ENCODE measurements at places on chromosomes 5 and 9.

GRCh38 chr5:58497921-58498320 lies 6.7 kb downstream of the GAPT start:
- DNase-seq, result no peak

DNA sequence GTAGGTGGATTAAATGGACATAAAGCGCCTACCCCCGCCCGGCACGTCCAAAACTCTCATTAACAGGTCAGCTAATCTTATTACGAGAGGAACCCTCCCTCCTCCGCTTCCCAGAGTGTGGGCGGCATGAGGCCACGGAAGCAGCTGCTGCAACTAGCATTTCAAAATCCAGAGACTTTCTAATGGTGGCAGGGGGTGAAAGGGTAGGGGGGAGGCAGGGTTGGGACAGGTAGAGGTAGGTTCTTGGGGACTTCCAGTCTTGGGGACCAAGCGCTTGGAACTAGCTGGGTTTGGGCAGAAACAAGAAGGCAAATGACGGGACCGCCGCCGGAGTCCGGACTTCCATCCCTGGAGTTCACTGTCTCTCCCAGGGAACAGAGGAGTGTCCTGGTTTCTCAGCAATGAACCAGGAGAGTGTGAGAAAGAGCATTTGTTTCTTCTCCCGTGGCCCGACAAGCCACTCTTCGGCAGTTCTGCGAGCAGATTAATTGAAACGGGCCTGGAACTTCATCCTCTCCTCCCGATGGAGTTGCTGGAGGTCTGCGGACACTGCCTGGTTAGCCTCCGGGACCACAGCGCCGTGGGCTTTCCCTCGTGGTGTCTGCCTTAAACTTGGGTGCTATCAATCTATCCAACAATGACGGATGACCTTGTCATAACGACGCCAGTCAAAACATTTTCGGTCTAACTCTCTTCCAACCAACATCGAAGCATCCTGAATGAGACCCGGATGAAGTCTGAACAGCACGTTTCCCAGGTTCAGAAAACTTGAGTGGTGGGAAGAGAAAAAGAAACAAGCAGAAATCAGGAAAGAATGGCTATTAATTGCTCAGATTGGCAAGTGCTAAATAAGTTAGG lies 1.6 kb upstream of the PRDM6 start:
- DNase-seq, result no peak

DNA sequence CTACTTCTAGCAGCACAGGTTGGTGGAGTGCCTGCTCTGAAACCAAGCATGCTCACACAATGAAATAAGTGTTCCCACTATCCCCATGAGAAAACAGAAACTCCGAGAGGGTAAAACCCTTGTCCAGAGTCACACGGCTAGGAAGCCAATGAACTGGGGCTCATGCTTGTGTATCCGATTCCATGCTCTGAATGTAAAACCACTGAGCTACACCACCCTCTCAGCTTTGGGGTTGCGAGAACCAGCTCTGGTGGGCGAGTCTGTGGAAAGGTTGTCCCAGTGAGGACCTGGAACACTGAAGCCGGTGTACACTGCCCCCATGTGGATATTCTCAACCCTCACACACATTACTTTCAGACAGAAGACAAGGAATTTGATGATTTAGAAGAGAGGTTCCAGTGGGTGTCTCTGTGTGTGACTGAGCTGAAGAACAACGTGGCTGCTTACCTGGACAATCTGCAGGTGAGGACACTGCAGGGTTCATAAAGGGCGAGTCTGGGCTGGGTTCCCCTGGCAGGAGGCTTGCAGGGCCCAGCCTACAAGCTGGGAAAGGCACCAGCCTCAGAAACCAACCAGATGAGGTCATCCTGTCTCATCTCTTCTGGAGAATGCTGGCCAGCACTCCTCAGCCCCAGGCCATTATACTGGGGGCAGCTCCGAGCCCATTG lies 37.4 kb downstream of the ARHGEF37 start:
- DNase-seq, result peak; percentile 86

- no peak for DNase-seq
Observed at GRCh38 chr5:84168841-84169240, 215.8 kb downstream of the EDIL3 start.

DNA sequence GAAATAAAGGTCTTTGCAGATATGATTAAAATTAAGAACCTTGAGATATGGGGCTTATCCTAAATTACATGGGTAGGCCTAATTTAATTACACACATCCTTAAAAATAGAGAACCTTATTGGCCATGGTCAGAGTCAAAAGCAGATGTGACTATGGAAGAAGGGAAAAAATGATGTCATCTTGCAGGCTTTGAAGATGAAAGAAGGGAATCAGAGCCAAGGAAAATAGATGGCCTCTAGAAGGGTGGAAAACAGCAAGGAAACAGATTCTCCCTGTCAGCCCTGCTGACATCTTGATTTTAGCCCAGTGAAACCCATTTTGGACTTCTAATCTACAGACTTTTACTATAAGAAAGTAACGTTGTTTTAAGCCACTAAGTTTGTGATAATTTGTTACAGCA lies 37.6 kb upstream of the KCNN2 start:
- DNase-seq, result no peak

DNA sequence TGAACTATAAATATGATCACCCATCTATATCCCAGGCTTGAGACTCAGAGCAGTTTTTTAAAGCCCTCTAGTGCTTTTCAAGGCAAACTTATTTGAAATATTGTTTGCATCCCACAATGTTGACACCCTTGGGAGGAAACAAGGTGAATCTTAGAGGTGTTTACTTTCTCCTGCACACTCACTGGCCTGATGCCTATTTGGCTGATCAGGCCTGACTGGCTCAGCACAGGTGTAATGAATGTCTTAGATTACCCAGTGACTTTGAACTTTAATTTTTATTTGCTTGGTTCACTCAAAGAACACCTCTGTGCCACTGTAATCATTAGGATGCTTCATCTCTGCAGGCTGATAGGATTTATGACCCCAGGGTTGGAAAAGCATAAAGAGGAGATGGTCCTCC lies 158.3 kb downstream of the KCTD16 start:
- DNase-seq, result no peak

DNA sequence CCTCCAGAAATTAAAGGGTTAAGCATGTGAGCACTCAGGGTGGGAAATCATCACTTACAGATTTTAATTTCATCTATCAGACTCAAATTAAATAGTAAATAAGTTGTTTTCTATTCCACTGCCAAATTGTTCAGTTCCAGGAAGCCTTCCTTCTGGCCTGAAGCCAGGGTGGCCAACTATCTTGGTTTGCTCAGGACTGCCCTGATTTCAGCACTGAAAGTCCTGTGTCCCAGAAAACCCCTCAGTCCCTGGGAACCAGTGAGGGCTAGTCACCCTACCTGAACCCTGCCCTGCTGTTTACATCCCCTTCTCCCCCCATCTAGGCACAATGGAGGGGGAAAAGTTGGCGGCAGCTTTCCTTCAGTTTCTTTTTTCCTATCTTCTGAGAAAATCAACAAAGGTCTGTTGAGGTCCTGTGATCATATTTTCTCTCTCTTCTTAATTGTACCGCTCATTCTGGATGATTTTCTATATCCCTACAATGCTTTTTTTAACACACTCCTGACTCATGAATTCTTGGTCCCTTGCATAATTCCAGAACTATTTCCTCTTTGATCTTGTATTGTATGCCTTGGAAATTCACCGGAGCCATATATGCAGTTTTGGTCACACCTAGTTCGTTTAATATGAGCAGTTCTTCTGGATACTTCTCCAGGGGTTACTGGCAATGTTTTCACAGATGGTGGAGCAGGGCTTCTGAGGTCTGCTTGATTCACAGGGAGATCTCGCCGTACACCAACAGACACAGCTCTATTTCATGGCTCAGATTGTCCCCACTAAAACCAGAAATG lies 103.8 kb downstream of the MAP1B start:
- DNase-seq, result peak; percentile 74

DNA sequence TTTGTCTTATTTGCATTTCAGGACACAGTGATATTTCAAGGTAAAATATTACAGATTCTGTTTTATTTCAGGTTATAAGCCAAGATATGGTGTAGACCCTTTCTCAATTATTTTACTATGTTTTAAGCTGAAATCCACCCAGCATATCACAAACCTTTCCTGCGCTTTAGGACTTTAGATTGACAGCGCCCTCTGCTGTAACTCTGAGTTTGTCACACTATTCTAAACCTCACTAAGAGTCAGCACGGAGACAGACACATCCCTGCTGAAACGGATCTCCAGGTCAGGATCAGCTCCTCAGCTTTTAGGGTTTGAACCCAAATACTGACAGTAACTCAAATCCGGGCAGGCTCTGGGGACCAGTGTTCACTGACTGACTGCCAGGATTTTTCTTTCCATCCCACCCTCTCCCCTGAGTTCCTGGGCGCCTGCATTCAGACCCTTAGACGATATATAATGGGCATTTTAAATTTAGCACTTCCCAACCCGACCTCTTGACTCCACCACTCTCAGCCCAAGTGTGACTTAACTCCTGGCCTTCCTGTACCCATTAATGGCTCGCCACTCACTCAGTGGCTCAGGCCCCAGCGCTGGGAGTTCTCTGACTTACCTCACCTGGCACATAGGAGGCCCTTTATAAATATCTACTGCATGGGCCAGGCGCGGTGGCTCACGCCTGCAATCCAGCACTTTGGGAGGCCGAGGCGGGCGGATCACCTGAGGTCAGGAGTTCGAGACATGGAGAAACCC lies 33.5 kb downstream of the TLX3 start:
- peak; percentile 82 for DNase-seq
